ENCODE measurements at places on chromosomes 7 and 10.

DNA sequence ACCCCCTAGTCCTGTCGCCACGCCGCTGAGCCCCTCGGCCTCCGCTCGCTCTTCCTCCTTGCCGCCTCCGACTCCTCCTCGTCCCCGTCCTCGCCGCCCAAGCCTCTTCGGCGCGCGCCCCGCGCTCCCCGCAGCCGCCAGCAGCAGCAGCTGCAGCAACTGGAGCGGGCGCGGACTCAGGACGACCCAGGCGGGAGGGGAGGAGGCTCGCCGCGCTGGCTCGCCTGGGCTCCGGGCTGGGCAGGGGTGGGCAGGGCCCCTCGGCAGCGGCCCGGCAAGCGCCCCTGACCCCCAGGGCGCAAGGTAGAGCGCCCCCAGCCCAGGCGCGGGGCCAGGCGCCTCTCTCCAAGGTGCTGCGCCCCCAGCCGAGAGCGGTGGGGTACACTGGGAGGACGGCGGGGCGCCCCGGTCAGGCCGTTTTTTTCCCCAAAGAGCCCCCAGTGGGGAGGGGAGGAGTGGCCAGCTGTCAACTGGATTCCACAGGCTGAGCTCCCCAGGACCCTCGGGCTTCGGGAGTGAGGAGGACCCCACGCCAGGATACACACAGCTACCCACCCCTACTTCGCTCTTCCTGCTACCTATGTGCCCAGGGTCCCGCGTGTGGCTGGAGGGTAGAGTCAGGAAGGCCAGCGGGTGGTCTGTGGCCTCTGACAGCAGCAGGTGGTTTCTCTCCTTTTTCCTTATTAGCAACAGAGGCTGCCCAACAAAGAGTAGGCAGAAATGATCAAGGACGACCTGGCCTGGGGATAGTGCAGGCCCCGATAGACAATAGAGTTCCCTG is 903 bp upstream of the KCNMA1 start:
- no peak for DNase-seq

- no peak for DNase-seq
Measured at GRCh38 chr10:83193026-83193425, 946.3 kb upstream of the GHITM start.

- DNase-seq = no peak
Measured at GRCh38 chr7:2523941-2524807, 4.6 kb downstream of the LFNG start.

DNA sequence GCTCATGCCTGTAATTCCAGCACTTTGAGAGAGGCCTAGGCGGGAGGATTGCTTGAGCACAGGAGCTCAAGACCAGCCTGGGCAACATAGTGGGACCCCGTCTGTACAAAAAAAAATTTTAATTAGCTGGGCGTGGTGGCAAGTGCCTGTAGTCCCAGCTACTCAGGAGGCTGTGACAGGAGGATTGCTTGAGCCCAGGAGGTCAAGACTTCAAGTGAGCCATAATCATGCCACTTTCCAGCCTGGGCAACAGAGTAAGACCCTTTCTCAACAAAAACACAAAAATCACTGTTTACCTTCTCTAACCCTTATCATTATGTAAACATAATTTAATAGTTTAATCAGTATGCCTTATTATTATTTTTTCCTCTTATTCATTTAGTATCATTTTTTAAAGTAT is 44.5 kb downstream of the GBF1 start:
- DNase-seq = no peak

GRCh38 chr7:74489997-74490945 is 36.6 kb downstream of the GTF2IRD1 start:
- no peak for DNase-seq

GRCh38 chr10:10508211-10508610 is 509.5 kb upstream of the CELF2 start:
- DNase-seq = no peak

- DNase-seq = peak; percentile 46
Measured at GRCh38 chr10:46226900-46227558, 59.8 kb upstream of the ANTXRL start.

DNA sequence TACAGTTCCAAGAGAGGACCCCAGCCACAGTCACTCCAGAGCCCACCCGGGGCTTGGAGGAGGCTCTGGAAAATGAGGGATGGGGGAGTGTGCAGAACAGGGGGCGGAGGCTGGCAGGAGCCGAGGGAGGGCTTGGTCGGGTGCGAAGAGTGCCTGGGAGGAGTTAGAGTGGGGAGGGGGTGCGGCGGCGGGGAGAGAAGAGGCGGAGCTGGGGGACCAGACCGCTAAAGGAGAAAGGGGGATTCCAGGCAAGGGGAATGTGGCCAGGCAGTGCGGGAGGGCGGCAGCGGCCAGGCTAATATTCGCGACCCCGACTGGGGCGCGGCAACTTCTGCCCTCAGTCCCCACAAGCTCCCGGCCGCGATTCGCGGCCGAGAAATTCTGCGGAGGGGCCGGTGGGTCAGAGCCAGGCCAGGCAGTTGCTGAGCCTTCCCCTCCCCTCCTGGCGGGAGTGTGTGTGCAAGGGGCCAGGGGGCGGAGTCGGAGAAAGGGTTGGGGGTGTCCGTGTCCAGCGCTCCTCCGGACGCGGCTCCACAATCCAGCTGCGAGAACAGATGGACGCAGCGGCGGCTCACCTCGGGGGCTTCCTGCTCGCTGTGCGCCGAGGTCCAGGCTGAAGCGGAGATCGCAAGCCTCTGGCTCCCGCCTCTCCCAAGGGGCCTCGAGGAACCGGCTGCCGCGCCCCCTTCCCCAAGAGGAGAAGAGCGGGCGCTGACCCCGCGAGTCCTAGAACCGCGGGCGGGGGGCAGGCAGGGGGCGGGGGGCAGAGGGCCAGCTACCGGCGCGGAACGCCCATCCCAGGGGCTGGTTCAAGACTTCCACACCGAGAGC is 612 bp upstream of the SLC18A3 start:
- DNase-seq = no peak

DNA sequence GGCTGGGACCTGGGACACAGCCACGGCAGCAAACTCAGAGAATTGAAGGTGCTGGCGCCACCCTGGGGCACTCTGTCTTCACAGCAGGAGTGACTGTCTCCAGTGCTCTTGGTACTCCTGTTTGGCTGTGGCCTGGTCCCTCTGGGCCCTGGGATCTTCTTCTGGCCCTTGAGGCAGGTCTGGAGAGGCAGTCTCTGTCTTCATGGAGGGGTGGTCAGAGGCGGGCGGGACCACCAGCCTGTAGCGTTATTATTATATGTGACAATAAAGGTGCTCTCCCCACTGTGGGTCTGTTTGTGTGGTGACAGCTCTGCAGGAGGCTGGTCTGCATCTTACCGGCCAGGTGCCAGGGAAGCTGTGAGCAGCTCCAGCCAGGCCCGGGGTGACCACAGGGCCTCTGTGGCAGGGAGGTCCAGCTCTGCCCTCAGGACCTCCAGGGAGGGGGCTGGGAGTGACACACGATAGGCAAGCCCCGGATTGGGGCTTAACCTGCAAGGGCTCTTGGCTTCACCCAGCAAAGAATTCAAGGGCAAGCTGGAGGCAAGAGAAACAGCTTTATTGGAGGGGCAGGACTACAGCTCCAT is 70.3 kb downstream of the MYL10 start:
- peak; percentile 39 for DNase-seq

- no peak for DNase-seq
Measured at GRCh38 chr7:94483843-94484242, 25.8 kb upstream of the CASD1 start.

DNA sequence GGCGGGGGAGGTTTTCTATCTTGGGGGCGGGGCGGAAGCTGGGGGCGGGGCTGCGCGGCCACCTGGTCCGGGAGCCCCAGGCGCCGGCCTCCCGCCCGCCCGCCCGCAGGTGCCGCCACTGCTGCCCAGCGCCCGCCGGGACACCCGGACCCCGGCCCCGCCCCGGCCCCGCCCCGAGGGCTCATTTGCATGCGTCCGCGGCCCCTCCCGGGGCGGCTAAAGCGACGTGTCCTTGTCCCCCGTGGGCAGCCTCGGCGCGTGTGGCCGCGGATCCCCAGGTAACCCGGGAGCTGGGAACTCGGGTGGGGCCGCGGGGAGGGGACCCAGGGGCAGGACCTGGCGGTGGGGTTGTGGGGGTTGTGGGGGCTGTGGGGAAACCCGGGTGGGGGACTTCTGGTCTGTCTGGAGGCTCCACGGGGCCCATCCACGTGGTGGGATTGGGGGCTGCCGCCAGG is at the start of gene BHLHA15:
Gene BHLHA15, plus strand, starts transcription at position 219 of the 455 bp plus-strand sequence. CDS start 871 bp downstream, outside the sequence.
- peak; percentile 68 for DNase-seq

- DNase-seq = no peak
Measured at GRCh38 chr7:83452256-83452655, 196.7 kb downstream of the SEMA3E start.

DNA sequence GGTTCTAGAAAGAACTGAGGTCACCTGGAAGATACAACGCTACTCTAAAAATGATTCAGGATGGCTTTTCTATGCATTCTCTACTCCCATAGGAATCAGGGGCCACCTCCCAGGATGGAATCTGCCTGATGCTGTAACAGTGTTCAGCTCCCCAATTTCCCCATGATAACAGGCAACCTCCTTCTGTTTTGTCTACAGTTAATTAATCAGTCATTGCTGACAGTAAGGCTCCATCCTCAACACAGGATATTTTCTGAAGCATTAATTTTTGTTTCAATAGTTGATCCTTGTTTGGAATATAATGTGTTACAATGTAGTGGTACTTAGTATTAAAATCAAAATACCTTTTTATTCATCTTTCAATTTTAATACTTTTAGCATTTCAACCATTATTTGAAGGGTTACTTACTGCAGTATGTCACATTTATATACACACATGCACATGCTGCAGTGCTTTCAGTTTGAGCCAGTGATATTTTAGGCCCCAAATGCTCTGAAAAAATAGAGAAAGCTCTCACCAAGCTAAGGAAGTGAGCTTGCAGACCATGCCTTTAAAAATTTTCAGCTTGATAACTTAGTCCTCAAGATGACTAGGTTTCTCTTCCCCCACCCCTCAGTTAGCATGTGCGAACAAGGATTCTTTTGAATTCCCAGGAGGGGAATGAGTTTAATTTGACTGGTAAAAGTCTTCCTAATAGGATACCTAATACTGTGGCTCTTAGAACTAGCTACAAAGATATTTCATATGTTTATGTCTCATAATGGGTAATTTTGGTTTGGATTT is 592 bp upstream of the PIK3CG start:
- no peak for DNase-seq

- DNase-seq = no peak
Measured at GRCh38 chr10:122331100-122331499, 43.4 kb upstream of the PLEKHA1 start.

DNA sequence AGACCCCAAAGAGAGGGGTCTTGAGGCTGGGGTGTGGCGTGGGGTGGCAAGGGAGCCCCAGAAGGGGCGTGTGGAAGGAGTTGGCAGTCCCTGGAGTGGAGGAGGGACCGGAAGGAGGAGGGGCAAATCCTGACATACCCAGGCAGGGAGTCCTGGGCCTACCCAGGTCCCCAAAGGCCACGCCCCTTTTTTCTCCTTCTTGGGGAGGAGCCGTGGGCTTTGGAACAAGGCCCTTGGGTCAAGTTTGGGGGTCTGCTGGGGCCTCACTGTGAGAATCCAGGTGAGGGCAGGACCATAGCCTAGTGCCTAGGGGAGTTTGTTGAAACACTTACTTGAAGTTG is 1.2 kb upstream of the SMARCD3 start:
- no peak for DNase-seq

- DNase-seq = no peak
Measured at GRCh38 chr10:106392778-106393177, 771.7 kb downstream of the SORCS1 start.

DNA sequence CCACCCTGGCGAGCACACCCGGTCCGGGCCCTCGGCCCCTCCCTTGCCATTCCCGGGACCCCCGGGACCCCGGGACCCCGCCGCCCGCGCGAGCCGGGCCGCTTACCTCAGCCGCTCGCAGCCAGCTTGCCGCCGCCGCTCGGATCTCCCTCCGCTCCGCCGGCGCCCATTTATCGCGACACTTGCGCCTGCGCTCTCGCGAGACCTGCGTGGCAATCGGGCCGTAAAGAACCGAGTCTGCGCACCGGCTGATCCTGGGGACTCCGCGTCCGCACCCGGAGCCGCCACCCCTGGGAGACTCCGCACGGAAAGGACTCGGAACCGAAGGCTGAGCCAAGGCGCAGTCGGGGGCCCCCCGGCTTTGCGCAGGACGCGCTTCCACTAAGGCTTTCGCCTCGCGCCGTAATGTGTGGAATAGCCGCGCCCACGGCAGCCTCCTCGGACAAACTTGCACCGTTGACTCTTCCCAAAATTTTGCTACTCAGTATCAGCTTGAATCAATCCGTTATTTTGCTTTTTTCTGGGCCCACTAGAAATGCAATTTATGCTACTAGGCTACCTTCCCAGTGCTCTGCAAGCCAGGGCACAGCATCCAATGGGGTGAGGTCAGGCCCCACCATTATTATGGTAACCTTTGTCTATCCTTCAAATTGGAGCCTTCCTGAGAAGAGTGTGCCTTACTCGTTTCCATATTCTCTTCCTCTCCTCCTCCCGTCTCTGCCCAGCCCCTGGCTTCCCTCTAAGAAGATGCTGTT is at the start of gene MAD1L1:
Gene MAD1L1, minus strand, starts transcription at position 180 of the 755 bp plus-strand sequence. CDS start 2,812 bp downstream, outside the sequence.
- peak; percentile 94 for DNase-seq

- DNase-seq = peak; percentile 80
Measured at GRCh38 chr7:131945313-131945911, 389.0 kb upstream of the PODXL start.

DNA sequence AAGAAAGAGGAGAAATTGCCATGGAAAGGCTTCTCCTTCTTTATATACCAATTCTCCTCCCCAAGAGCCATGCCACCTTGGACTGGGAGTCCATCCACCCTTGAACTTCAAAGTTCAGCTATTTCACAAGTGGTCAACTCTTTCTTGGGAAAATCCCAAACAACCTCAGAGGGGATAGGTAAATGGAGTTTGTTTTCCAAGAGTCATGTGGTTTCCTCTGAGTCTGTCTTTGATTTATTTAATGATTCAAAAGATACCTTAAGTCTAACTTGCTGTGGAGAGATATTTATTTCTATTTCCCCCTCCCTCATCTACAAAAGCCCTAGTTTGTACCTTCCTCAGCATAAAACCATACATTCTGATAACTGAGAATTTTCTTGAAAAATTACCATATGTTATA is 758.6 kb upstream of the IGFBP3 start:
- no peak for DNase-seq

DNA sequence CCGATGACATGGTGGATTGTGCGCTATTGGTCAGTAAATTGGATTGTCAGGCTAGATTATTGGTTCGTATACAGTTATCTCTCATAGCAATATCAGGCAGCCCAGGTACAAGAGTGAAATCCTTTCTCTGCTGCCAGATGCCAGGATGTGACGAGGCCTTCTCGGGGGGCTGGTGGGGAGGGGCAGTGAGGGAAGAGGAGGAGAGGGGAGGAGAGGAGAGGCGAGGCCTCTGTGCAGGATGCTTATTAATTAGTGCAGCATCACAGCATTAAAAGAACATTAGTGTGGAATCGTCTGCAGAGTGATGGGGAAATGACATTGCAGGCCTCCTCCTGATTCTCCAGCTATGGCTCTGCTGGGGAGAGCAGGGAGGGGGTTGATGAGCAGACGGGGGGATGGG is 30.5 kb upstream of the SLF2 start:
- DNase-seq = no peak
